Sciatic nerve (tissue), 2 donors: ENCODE measurements at places on chromosomes 13 and 19. TPM values are rescaled to one million over a fixed set of nuclear protein-coding genes. Genes with fewer than 3 reads are reported as not detected.

- DNase-seq = no peak
Observed at GRCh38 chr13:39552246-39552645, 50.7 kb downstream of the LHFPL6 start.

DNA sequence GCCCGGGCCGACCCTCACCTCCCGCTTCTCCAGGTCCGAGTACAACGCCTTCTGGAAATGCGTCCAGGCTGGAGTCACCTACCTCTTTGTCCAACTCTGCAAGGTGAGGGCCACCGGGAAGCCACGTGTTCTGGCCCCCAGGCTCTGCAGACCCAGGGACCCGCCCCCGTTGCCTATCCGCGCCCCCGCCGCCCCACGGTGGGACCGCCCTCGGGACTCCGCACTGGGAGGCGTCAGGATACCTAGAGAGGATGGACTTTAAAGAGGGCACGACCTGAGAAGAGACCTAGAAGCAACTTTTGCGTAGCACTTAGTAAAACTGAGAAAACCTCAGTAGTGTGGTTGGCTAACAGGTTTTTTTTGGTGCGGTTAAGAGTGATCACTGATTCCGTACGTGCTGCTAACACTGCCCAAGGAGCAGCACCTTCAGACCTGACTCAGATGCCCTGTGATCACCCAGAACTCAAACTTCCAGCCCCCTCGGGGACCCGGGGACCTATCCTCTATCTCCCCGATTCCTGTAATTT lies 492 bp downstream of the TMEM147 start:
- DNase-seq = peak; percentile 72

The STAP2 gene
- 3.7 TPM for total RNA-seq

DNA sequence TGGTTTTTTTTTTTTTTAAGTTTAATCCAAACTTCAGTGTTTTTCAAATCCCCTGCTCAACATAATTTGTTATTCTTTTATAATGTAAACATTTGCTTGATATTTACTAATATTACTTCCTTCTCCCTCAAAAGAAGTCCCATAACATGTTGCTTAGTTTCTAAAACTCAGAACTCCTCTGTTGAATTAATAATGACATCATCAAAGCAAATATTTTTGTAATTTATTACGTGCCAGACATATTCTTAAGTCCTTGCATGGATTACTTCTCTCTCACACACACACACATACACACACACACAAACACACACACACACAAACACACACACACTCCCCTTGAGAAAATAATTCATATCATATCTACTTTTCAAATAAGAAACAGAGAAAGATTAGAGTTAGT lies 1432.3 kb upstream of the SPRY2 start:
- no peak for DNase-seq

The TMEM205 gene
- total RNA-seq = 58.0 TPM
